ENCODE measurements at places on chromosomes 11 and 22. TPM values are rescaled to one million over a fixed set of nuclear protein-coding genes. Genes with fewer than 3 reads are reported as not detected.
A peak's percentile ranks its signal among the peaks of the same experiment; 100 is the strongest.

TST gene
- total RNA-seq: 31.7 TPM

ANGPTL5 gene
- not detected for total RNA-seq

CCDC89 gene
- 0.55 TPM for total RNA-seq

PLA2G3 gene
- total RNA-seq: not detected

P4HA3 gene
- total RNA-seq: 2.0 TPM

DNA sequence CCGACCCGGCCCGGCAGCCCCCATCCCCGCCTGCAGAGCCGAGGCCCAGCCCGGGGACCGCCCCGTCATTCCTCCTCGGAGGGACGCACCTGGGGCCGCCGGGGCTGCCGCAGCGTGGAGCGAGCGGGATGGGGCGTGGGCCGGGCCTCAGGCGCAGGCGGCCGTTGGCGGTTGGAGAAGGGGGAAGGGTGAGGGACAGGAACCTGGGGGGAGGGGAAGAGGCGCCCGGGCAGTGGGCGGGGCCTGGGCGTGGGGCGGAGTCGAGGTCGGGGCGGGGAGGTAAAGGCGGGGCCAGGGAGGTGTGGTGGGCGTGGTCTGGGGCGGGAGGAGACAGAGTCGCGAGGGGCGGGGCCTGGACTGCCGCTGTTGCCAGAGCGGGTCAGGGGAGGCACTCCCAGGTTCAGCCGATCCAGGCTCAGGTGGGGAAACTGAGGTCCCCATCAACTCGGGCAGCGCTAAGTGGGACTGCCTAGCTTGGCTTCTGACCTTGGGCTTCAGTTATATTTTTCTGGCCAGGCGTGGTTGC, at the start of gene TESMIN:
Gene TESMIN, minus strand, starts transcription at position 190 of the 526 bp plus-strand sequence. CDS start 860 bp downstream, outside the sequence.
- H3K27ac ChIP-seq: no peak within 1 kb of the TSS
- no peaks in the 10 kb centered on the region for H3K27me3 ChIP-seq
- H3K4me3 ChIP-seq: peak within 1 kb of the TSS; percentile 69
- H3K4me1 ChIP-seq: peaks cover 15% of the 10 kb centered on the region
- peak; percentile 92 for DNase-seq

DNA sequence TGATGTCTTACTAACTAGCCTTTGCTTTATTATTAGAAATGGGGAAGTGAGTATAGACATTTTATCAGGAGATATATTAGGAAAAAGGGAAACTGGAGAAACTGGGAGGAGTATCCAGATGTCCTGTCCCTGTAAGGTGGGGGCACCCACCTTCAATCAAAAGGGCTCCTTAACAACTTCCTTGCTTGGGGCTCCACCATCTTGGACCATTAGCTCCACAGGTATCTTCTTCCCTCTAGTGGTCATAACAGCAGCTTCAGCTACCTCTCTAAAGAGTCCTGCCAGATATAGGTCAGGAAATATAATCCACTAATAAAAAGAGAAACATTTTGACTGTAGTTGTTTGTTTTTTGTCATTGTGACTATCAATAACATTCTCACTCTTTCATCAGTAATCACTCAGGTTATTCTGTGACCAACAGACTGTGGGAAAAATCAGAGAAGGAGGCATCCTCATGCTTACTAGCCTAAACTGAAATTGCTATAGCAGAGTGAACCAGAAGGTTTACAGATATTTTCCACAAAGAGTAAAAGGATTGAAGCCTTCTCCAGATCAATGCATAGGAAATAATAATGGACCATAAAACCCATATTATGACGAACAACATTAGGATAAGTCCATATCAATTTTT, 10.4 kb downstream of the OR51B4 start:
- H3K36me3 ChIP-seq: no peaks in the 10 kb centered on the region
- H3K4me1 ChIP-seq: no peaks in the 10 kb centered on the region
- H3K27me3 ChIP-seq: no peaks in the 10 kb centered on the region
- DNase-seq: peak; percentile 46

GRCh38 chr11:124493016-124493655, 47.6 kb upstream of the OR8B8 start:
- no peak overlapping the region for H3K4me3 ChIP-seq
- H3K27me3 ChIP-seq: peaks cover 69% of the 10 kb centered on the region
- no peaks in the 10 kb centered on the region for H3K4me1 ChIP-seq
- DNase-seq: no peak
- no peaks in the 10 kb centered on the region for H3K36me3 ChIP-seq

- H3K27me3 ChIP-seq: no peaks in the 10 kb centered on the region
- H3K4me1 ChIP-seq: peaks cover 17% of the 10 kb centered on the region
- DNase-seq: no peak
Observed at GRCh38 chr11:74535371-74536160, 42.0 kb upstream of the LIPT2 start.

DNA sequence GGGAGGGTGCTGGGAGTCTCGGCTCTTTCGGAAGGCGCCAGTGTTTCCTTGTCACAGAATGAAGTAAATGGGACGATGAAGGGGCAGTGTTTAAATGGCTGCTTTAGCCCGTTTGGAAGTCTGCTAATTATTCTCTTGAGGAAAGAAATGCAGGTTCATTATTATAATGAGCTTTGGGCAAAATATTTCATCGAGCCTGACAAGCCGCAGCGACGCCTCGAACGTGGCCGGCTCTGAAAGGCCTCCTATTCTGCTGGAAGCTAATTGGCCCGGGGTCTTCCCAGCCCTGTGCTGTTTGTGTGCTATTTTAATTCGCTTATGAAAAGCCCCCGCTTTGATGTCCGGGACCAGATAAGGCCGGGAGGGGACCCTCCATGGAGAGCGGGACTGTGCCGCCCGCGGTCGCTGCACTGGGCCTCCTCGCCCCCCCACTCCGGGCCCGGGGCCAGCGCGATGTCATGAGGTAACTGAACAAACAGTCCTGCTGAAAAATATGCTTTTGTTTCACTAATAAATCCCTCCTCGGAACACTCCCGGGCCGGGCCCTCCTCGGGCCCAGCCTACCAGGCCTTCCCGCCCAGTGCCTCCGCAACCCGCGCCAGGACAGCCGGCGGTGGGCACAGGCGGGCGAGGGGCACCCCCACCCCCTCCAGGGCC, 78.4 kb downstream of the CDKN1C start:
- H3K4me3 ChIP-seq: peak overlapping the region; percentile 38
- peak; percentile 39 for DNase-seq
- 0 out of 2 replicates have a peak, but pooled peaks cover 3% of the 10 kb centered on the region for H3K4me1 ChIP-seq

Measured in PC-3 (cell line).